ENCODE measurements at places on chromosomes 7 and 10.

- DNase-seq: no peak
Measured at GRCh38 chr10:77380191-77380590, 257.4 kb downstream of the KCNMA1 start.

DNA sequence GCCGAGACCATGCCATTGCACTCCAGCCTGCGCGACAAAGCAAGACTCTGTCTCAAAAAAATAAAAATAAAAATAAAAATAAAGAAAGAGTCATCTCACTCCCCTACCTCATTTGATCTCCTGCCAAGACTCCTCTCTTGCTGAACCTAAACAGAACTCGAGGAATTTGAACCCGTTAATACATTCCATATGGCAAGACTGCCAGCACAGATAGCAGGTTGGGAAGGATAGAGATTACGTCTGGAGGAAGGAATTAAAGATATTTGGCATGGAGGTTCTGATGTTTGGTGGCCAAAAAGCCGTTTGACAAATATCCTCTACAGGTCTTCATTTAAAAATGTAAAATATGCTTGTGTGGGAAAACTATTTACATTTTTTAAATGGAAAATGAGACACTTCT, 549.6 kb downstream of the HTR7 start:
- no peak for DNase-seq

GRCh38 chr10:50501478-50501877, 122.3 kb downstream of the SGMS1 start:
- DNase-seq: no peak

GRCh38 chr10:115957786-115958442, 315.1 kb downstream of the GFRA1 start:
- DNase-seq: no peak

DNA sequence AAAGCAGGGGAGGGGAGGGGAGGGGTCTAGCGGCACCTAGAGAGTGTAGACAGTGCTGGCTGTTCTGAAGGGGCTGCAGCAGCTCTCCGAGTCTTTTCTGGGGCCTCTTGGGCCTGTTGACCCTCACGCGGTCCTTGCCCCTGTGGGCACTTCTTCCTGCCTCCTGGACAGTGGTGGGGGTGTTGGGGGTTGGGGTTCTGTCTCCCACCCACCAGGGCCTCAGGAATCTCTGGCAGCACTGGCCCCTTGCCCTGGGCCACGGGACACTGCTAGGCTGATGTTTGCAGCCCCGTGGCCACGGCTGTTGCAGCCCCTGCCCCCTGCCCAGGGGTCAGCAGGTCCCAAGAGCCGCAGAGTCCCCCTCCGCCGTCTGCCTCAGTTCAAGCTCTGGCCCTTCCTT, 68.9 kb upstream of the INPP5A start:
- DNase-seq: no peak

GRCh38 chr7:101378751-101379174, 16.1 kb downstream of the COL26A1 start:
- DNase-seq: peak; percentile 65

GRCh38 chr10:72277340-72277995, 3.7 kb downstream of the DDIT4 start:
- DNase-seq: no peak

GRCh38 chr7:96319439-96319838, 2.5 kb downstream of the SLC25A13 start:
- no peak for DNase-seq

GRCh38 chr7:7178081-7178480, 4.3 kb upstream of the C1GALT1 start:
- no peak for DNase-seq

DNA sequence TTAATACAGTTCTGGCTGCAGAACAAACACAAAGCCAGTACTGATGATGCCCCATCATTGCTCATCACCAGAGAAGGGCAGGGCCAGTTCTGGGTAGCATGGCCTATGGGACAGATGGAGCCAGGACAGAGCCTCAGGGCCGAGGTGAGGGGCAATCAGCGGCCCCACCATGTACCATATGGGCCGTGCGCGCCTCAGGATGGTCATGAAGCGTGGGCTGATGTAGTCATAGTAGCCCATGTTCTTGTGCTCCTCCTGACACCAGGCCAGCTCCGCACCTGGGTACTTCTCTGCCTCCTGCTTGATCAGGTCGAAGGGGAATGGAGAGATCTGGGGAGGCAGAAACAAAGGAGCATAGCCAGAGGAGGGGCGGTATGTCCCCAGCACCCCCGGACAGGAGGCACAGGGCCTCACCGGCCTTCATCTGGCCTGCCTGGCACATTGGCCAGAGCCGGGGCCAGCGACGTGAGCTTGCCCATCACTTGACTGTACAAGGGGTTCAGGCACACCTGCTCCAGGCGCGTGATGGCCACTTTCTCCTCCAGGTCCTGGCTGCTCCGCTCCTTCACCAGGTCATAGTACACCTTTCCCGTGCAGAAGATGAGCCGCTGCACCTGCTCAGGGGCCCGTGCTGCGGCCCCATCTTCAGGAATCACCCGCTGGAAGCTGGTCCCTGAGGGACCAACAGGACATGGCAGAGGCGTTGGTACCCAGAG, 26.1 kb downstream of the OGDHL start:
- DNase-seq: no peak

- DNase-seq: no peak
Measured at GRCh38 chr10:72648301-72648700, 22.4 kb upstream of the MICU1 start.

- no peak for DNase-seq
Measured at GRCh38 chr7:54544527-54545240, 2.5 kb downstream of the VSTM2A start.

DNA sequence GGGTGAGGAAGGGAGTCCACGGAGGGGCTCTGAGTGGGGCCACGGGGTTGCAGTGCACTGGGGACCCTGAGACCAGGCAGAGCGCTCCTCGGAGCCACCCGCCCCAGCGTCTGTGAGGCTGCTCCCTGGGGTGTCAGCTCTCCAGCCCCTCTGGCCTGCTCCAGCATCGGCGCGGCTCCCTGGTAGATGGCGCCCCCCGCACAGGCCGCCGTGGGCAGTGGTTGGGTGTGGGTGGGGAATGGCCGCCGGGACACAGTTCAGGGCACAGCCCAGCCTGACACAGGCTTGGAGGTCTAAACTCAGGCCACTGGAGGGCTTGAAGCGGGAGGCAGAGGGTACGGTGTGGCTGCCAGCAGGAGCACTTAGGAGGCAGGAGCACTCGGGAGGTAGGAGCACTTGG, 222.6 kb upstream of the PPP2R2D start:
- DNase-seq: peak; percentile 6

GRCh38 chr7:16344927-16345326, 76.4 kb downstream of the CRPPA start:
- DNase-seq: no peak

GRCh38 chr10:102403115-102403514, 7.6 kb downstream of the NFKB2 start:
- no peak for DNase-seq

- no peak for DNase-seq
Measured at GRCh38 chr7:32093415-32094408, 23.5 kb upstream of the PDE1C start.

DNA sequence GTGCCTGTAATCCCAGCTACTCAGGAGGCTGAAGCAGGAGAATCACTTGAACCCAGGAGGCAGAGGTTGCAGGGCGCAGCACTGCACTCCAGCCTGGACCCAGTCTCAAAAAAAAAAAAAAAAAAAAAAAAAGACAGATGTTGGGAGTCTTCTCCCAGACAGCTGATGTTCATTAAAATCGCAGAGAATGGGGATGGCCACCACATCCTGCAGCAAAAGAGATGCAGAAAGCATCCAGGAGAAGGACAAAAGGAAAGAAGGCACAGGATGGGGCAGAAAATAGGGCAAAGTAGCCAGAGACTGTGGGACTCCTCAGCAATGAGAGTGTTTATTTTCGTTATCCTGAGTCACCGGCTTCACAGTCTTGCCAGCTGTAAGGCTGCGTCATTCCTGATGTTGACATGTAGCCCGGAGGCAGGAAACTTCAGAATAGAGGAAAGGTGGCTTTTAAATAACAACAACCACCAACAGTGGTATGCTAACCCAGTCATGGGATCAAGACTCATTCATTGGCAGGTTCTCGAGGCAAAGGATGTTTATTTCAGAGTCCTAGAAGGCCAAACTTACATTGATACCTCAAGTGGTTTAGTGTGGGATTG, 149.5 kb upstream of the SVIL start:
- no peak for DNase-seq
